ENCODE measurements at places on chromosomes 1 and 21.

GRCh38 chr1:166145499-166145898 lies 21.3 kb downstream of the FAM78B start:
- DNase-seq: no peak

GRCh38 chr1:2431103-2431502 lies 18.7 kb upstream of the PEX10 start:
- no peak for DNase-seq

DNA sequence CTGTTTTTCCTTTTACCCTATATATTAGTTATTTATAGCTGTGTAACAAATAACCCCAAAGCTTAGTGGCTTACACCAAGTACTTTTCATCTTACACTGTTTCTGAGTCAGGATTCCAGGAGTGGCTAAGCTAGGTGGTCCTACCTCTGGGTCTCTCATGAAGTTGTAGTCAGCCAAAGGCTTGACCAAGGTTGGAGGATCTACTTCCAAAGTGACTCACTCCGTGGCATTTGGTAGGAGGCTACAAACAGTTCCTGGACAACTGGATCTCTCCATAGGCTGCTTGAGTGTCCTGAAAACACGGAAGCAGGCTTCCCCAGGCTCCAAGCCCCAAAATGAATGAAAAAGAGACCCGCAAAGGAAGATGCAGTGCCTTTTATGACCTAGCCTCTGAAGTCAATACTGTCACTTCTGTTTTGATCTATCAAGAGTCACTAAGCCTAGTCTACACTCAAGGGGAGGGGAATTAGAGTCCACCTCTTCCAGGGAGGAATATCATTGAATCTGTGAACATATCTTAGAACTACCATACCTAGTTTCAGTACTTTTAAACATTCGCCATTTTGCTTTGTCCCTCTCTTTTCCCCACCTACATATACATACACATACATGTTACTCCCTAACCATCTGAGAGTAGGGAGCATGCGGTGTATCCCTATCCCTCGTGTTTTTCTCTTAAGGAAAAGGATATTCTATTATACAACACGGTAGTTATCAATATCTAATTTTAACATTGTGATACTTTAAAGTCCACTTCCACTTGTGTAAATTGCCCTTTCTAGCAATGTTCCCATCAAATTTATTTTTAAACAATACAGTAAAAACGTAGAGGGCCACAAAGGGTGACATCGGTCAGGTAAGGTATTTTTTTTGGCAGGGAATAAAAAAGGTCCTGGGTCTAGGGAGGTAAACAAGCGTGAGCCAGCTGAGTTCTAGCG lies 67.2 kb downstream of the SLC35A3 start:
- DNase-seq: no peak

DNA sequence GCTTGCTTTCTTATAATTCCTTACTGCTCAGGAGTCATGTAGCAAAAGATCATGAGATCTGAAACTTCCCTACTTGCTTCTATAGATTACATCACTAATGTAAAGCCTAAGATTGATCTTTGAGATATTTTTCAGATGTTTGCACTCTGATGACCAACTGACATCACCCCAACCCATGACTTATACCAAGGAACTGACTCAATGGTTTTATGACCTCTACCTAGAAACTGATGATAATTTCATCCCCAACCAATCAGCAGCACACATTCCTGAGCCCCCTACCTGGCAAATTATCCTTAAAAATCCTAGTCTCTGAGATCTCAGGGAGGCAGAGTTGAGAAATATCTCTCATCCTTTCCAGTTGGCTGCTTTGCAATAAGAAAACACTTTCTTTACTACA lies 122.3 kb upstream of the CAMK1G start:
- DNase-seq: no peak

All from GM20000 (cell line).